ENCODE measurements at places on chromosomes 3 and 15.

DNA sequence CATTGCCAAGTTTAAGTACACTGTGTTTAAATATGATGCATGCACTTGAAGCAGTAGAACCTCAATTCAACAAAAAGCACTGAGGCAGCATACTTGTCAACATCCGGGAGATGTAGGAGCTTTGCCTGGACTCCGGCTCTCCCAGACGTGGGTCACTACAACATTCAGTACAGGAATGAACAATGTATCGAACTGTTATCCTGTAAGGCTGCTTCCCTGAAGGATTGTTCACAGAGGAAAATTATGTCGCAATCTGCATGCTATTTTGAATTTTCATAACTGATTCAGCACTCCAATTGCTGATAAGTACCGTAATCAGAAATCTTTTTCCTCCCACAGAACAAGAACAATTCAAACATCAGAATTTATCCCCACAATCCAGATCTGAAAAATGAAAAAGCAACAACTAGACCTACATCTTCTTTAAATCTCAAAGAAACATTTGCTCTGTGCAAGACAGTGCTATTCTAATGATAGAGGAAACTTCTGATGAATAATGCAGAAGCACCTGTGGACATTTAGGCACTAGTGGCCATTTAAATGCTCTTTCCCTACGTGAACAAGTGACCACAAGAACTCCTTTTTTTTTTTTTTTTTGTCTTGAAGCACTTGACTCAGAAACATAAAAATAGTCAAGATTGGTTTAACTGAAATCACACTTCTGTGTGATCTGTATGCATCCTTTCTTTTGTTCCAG, 113.4 kb downstream of the PLCH1 start:
- no peak for DNase-seq

DNA sequence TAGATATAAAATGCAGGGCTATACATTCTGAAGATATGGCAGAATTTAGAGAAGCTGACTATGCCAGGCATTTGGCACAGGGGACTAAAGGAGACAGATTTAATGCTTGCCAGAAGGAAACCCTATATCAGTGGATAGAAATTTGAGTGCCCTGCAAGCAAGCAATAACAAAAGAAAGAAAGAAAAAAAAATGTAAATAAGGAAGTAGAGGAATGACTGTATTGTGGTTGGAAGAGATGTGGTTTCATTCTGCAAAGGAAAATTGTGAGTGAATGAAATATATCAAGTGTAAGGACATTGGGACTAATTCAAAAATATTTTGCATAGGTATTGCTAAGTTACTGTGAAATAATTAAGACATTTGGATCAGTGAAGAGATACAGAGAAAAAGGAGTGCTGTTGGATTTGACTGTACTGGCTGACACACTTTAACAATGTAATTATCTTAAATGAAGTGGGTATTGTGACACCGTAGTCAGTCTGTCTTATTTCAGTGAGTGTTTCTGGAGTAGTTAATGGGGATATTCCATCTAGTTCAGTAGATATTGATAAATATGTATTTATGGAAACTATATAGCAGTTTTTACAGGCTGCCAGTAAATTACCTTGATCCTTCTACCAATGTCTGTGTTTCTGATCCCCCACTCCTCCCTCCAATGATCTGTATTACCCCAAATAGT, 418.2 kb downstream of the CNTN4 start:
- DNase-seq, result no peak

DNA sequence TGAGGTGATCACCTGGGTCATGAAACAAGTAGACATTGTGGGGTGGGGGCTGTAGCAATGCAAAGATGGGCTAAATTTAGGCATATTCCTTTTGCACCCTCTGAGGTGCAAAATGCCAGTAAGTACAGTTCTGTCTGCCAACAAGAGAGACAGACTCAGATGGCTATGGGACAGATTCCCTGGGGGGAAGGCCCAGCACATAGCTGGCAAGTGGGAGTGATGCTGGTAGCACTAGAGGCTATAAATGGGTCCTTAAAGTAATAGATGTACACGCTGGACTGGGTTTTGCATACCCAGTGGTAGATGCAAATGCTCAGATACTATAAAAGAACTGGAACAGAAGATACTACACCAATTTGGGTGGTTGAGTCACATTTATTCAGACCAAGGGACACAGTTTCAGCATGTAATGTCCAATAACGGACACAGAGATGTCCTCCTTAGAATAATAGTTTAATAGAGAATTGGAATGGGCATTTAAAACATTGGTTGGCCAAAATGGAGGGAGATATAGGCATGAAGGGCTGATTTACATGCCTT, 67.4 kb upstream of the RNU6-1 start:
- DNase-seq, result no peak

DNA sequence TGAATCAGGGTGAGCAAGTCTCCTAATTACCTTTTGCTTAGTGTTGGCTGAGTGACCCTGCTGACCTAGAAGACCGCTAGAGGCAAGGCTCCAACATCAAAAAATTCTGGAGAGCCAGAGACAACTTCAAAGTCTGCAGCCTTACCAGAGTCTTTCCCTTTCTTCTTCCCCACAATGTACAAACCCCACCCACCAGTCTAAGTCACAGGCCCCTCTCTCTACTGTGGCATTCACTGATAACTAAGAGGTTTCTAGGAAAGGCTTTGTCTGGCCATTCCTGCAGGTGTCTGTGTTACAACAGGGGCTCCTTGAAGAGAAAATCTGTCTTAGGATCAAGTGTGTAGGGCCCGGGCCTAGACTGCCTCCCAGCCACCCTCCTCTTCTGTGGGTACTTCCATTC, 525 bp downstream of the MYH15 start:
- no peak for DNase-seq

DNA sequence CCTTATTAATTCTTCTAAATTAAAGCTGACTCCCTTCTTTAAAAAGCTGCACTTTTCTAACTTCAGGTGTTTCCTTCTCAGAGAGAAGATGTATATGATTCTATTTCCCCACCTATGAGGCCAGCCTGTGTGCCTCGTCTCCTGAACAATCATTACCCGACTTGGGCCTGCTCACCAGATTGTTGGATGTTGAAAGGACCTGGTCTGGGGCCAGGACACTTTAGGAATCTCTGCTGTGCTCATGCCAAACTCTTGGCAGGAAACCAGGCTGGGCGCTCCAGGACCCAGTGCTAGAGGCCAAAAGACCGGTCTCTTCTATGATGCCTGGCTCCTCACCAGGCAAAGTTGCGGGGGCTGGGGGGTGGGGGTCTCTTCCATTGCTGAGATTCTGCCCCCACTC, 16.9 kb upstream of the LRRC31 start:
- no peak for DNase-seq

All from stimulated activated CD8-positive, alpha-beta memory T cell treated with anti-CD3 and anti-CD28 coated beads, Interleukin-15, amount 100 ng/mL, for 24 hours (primary cell).